Hematopoietic multipotent progenitor cell treated with erythropoietin and hydrocortisone succinate and interleukin-3 and kit ligand, for 6 days (in vitro differentiated cells): ENCODE measurements at places on chromosomes 12 and 14.
A peak's percentile ranks its signal among the peaks of the same experiment; 100 is the strongest.

DNA sequence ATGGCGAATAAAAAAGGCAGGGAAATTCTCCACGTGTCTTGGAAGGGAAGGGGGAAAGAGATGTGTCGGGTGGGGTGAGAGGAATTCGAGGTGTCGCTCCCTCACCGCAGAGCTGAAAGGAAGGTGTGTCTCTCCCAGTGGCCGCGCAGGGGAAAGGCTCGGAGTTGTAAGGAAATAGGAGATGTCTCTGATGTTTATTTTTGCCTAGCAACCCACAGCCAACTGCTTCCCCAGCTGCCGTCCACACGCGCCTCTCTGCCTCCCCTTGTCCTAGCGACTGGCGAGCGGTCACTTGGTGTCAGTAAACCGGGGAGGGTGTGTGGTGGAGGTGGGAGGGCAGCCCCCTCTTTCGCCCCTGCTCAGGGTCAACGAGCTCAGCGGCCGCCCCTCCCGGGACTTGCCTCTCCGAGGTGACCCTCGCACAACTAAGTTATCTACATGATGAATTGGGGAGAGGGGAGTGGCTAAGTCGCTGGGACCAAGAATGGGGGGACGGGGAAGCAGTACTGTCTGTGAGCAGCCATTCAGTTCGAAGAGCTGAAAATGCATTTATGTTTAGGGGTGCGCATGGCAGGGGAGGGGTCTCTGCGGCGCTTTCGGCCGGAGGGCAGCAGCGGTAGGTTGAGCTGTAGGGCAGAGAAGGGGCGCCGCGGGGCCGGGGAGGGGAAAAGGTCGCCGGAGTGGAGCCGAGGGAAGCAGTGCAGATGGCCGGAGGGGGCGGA lies 585 bp upstream of the DYRK2 start:
- DNase-seq: peak; percentile 82

DNA sequence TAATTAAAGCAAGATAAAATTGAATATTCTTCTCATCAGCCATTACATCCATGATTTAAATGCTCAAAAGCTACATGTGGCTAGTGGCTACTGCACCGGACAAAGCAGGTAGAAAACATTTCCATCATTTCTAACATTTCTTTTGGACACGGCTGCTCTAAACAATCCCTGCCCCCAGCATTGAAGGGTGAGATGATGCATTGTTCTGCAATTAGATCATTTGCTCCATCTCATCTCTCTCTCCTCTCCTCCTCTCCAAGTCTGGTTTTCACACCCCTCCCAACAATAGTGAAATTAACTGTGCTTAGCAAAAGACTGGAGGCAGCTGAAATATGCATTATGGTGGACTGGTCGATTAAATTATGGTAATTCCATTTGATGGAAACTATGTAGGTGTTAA lies 288.5 kb downstream of the KSR2 start:
- no peak for DNase-seq

DNA sequence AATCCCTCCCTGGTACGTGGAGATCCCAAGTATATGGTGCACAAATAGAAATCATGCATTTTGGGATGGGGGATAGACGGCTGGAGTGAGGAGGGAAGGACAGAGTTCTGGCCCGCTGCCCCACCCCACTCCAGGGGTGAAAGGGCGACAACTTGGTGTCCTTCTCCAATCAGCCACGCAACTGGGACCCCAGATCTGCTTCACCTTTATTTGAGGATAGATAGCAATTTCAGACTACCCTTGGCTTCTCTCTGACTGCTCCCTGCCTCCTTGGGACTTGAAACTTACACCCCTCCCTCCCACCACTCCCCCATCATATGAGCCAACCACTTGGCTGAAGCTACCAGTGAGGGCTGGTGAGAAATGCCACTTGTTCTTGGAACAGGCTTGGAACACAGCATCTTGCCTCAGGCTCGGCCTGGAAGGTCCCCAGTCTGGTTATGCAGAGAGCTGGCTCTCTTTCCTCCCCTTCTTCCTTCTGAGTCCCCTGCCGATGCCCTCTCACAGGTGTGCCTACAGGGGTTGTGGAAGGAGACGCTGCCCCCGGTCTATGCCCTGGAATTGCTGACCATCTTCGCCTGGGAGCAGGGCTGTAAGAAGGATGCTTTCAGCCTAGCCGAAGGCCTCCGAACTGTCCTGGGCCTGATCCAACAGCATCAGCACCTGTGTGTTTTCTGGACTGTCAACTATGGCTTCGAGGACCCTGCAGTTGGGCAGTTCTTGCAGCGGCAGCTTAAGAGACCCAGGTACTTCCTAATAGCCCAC lies 8.1 kb downstream of the OAS3 start:
- no peak for DNase-seq

GRCh38 chr12:13661005-13661887 lies 320.2 kb downstream of the GRIN2B start:
- peak; percentile 60 for DNase-seq

- DNase-seq: no peak
Measured at GRCh38 chr12:78494911-78495310, 369.7 kb upstream of the SYT1 start.

DNA sequence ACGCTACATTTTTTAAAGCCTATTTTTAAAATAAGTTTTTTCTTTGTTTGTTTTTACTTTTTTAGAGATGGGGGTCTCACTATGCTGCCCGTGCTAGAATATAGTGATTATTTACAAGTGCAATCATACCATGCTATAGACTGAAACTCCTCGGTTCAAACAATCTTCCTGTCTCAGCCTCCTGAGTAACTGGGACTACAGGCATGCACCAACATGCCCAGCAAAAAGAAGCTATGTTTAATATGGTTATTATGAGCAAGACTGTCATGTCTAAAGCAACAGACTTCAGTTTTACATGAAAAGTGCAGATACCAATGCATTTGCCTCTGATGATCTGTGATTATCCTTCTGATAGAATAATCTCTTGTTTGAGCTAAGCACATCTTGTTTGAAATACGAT lies 45.6 kb upstream of the SGPP1 start:
- DNase-seq: no peak

DNA sequence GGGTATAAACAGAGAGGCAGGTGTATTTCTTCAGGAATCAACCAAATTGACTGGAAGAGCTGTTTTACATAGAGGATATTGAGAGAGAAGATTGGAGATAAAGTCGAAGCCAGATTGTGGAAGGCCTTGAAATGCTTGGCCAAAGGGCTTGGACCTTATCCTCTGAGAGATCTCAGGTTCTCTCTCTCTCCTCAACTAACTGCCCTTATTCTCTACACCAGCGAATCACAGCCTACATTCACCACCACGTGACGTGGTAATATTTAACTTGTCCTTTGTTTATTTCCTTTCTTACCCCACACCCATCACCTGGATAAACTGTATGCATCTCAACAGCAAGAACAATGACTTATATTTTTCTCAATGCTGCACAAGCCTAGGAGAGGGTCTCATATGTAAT lies 207.4 kb downstream of the EFCAB11 start:
- DNase-seq: no peak

DNA sequence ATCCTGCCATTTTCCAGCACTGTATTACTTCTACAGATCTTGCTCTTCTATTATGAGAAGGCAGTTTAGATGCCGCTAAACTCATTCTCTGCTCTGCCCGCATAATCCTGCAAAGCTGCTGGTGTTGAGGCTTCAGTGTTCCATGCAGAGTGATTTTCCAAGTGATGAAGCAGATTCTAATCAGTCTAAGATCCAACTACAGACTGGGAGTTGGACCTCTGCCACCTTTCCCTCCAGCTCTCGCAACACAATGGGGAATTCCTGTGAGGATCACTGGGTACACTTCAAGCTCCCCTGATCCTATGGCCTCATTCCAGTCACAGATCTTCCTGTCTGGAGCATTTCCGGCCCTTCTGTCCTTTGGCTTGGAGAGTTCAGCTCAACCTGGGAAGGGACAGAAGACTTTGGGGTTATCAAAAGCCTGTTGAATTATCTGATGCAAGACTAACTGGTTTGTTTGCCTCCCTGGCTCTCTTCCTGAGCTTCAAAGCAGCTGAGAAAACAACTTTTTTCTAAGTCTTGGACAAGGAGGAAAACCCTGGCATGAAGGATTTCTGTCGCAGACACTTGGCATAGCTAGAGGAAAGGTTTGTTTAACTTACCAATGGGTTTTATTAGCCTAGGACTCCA lies 333.9 kb downstream of the ZFP36L1 start:
- DNase-seq: no peak

DNA sequence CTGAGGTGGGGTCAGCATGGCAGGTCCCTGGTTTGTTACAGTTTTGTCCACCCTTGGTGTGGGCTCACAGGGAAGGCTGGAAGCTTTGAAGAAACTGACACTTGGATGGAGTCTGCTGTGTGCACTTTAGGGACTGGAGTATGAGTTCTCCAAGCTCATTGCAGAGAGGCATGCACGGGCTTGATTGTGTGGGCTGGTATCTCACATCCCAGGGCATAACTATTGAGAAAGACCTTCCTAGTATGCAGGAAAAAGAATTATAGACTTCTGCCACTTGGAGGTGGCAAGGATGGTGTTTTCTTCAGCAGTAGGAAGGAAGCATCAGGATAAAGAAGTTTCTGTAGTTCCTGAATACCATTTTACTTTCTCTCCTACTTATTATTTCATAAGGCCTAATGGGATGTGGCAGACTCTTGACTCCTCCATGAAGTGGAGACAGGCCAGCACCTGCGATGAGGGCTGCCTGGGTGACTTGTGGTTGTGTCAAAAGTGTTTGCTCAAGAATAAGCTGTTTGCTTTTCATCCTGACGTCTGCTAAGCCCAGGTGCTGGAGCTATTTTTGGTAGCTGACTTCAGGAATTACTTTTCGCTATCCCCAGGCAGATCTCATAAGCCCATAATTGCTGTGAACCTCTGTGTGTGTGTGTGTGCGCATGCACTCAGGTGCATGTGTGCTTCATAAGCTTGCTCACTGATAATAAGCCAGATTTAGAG lies 125.8 kb downstream of the KTN1 start:
- no peak for DNase-seq

DNA sequence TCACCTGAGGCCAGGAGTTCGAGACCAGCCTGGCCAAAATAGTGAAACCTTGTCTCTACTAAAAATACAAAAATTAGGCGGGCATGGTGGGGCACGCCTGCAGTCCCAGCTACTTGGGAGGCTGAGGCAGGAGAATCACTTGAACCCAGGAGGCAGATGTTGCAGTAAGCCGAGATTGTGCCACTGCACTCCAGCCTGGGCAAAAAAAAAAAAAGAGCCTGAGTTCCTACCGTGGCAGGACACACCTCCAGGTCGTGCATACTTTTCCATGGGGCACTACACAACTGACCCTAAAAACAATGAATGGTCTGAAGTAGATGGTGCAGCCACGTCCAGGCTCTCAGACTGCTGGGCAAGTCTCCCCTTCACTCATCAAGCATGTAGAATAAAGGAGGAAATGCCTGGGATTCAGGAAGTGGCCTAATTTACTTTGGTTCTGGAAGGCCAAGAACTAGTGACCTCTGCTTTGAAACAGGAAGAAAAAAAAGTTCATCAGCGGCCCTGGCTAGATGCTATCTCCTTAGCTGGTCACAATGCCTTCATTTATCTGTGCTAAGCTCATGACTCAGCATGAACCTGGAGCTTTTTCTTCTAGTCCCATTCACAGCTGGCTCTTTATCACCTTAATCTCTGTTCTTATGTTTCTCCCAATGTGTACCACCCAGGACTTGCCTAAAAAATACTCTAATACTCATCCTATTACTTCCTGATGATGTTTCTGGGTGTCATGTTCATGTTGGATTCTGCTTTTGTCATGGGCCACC lies 55.8 kb upstream of the OR6J1 start:
- peak; percentile 68 for DNase-seq

GRCh38 chr12:52433501-52434080 lies 580 bp downstream of the KRT75 start:
- no peak for DNase-seq

DNA sequence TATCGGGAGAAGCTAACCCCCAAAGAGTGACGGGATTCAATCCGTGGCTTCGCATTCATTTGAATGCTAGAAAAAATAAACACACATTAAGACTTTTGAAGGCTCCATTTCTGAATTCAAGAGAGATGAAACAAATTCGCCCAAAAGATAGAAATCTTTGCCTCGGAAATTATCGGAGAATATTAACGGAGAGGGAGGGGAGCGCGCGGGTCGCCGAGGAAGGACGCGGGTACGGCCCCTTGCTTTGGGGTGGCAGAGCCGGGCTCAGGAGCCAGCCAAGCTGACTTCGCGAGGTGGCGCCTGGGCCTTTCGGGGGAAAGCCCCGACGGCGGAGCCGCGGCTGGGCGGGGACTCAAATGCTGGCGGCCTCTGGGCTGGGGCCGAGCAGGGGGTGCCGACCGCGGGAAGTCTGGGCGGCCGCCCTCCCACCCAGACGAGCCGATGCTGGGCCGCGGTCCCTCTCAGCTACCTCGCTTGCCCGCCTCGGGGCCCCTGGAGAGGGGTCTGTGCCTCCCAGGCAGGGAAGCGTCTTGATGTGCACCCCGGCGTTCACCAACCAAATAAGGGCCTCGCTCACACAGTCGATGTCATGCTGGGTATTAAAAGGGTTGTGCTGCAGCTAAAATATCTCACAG lies 14.7 kb downstream of the NKX2-1 start:
- DNase-seq: no peak
